ENCODE measurements at places on chromosomes 2 and 18.
A peak's percentile ranks its signal among the peaks of the same experiment; 100 is the strongest.

DNA sequence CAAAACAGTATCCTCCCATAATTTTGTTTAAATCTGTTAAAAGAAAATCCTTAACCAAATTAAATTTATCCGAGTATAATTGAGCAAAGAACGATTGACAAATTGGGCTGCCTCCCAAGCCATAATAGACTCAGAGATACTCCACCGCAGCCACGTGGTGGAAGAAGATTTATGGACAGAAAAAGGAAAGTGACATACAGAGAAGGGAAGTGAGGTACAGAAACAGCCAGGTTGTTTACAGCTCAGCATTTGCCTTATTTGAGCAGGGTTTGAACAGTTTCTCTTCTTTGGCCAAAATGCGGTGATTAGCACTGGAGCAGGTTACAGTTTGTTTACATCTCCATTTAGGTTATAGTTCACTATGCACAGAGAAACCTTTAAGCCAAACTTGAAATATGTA, 60.8 kb downstream of the KYNU start:
- DNase-seq: no peak
- no peak overlapping the region for H3K4me3 ChIP-seq
- no peaks in the 10 kb centered on the region for H3K27me3 ChIP-seq
- no peak overlapping the region for H3K27ac ChIP-seq

GRCh38 chr2:160533482-160533881, 39.9 kb upstream of the RBMS1 start:
- H3K4me3 ChIP-seq: no peak overlapping the region
- H3K4me1 ChIP-seq: peaks cover 6% of the 10 kb centered on the region
- no peaks in the 10 kb centered on the region for H3K36me3 ChIP-seq
- H3K27me3 ChIP-seq: no peaks in the 10 kb centered on the region
- DNase-seq: peak; percentile 15
- H3K27ac ChIP-seq: peak overlapping the region; percentile 19

DNA sequence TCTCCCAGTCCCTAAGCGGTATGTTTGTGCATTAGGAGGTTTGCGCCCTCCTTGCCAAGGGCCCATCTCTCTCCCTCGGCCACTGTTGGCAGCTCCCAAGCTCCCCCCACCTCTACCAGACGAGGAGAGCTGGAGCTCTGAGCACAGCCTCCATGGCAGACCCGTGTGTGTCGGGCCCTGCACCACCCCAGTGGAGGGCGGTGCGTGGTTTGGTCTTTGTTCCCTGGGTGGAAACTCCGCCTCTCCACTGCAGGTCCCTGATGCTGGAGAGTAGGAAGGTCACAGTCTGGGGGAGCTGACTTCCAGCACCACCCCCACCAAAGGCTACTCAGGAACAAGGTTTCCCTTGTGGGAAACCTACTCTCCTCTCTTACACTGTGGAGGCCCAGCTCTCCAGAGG, 162.6 kb upstream of the FHL2 start:
- H3K27ac ChIP-seq: no peak overlapping the region
- H3K4me3 ChIP-seq: no peak overlapping the region
- H3K36me3 ChIP-seq: no peaks in the 10 kb centered on the region
- H3K4me1 ChIP-seq: no peaks in the 10 kb centered on the region

GRCh38 chr2:129233751-129234406, 745.6 kb upstream of the RAB6C start:
- no peaks in the 10 kb centered on the region for H3K36me3 ChIP-seq
- DNase-seq: no peak
- no peaks in the 10 kb centered on the region for H3K27me3 ChIP-seq
- no peak overlapping the region for H3K4me3 ChIP-seq
- H3K4me1 ChIP-seq: no peaks in the 10 kb centered on the region

GRCh38 chr18:67634631-67635338, 118.3 kb upstream of the DSEL start:
- no peak for DNase-seq
- no peaks in the 10 kb centered on the region for H3K36me3 ChIP-seq
- no peaks in the 10 kb centered on the region for H3K27me3 ChIP-seq
- no peak overlapping the region for H3K27ac ChIP-seq
- H3K4me3 ChIP-seq: no peak overlapping the region

GRCh38 chr2:202669841-202670240, 35.1 kb downstream of the FAM117B start:
- no peak overlapping the region for H3K27ac ChIP-seq
- no peaks in the 10 kb centered on the region for H3K27me3 ChIP-seq
- DNase-seq: peak; percentile 3
- H3K36me3 ChIP-seq: no peaks in the 10 kb centered on the region
- no peaks in the 10 kb centered on the region for H3K4me1 ChIP-seq

- no peak for DNase-seq
- no peaks in the 10 kb centered on the region for H3K27me3 ChIP-seq
- no peaks in the 10 kb centered on the region for H3K36me3 ChIP-seq
- H3K4me1 ChIP-seq: peaks cover 27% of the 10 kb centered on the region
Observed at GRCh38 chr2:47264143-47264542, 109.0 kb upstream of the STPG4 start.

- DNase-seq: no peak
- H3K4me1 ChIP-seq: no peaks in the 10 kb centered on the region
- no peak overlapping the region for H3K4me3 ChIP-seq
- no peak overlapping the region for H3K27ac ChIP-seq
- no peaks in the 10 kb centered on the region for H3K36me3 ChIP-seq
- H3K27me3 ChIP-seq: no peaks in the 10 kb centered on the region
Observed at GRCh38 chr18:57060814-57061213, 86.1 kb upstream of the BOD1L2 start.

DNA sequence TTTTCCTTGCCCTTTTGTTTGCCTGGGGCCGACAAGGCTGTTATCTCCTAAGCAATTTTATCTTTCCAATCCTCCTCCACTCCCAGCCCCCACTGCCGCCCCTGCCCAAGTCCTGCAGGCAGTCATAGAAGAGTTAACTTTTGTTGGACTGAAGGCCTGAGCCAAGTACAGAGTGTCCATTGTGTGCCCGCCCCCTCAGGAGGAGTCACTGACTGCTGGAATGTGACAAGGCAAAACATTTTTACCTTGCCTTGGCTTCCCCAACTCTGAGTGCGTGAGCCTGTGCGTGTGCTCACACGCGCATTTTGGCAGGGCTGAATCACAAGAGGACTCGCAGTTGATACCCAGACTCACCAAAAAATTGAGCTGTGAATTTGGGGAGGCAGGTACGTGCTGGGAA, 16.2 kb downstream of the SETBP1 start:
- peaks cover 29% of the 10 kb centered on the region for H3K4me1 ChIP-seq
- no peak overlapping the region for H3K4me3 ChIP-seq
- no peak overlapping the region for H3K27ac ChIP-seq

DNA sequence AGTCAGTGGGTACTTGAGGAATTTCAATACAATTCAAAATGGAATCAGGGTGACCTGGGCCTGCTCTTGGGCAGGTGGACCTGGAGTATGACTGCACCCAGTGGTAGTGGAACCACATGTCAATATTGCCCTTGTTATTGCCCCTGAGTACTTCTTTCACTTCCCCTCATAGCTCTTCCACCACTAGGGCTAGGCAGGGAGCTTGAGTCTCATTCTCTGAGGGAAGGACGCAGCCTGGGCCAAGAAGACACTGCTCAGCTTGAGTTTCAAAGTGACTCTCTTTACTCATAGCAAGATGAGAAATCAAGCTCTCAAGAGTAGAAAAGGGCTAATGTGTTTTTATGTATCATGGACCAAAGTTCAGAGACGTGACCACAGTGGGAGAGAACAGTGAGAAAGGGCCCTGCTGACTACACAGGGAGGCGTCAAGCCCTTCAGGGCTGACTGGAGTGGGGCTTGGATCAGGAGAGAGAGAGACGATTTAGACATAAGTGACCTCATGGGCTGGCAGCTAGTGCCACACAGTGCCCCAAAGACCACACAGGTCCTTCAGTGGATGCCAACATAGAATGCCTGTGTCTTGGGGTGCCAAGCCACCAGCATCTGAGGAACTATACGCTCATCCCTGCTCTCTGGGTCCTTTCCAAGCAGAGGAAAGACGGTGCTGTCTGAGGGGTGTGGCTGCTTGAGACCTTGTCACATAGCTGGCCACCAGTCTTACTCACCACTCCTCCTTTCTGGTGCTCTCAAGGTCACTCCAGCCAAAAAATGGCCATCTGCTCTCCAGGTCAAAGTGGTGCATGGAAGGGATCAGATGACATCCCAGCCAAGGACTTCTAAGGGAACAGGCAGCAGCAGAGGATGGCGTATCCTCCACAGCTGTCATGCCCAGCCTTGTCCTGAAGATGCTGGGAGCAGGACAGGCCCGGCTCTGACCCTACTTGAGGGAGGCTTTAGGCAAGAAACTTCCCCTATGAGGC, 13.0 kb downstream of the PTMA start:
- peaks cover 9% of the 10 kb centered on the region for H3K4me1 ChIP-seq
- H3K4me3 ChIP-seq: no peak overlapping the region
- no peaks in the 10 kb centered on the region for H3K27me3 ChIP-seq
- H3K27ac ChIP-seq: no peak overlapping the region
- no peaks in the 10 kb centered on the region for H3K36me3 ChIP-seq

- no peak for DNase-seq
- no peaks in the 10 kb centered on the region for H3K27me3 ChIP-seq
- no peak overlapping the region for H3K27ac ChIP-seq
- H3K4me3 ChIP-seq: no peak overlapping the region
- H3K4me1 ChIP-seq: no peaks in the 10 kb centered on the region
- H3K36me3 ChIP-seq: no peaks in the 10 kb centered on the region
Observed at GRCh38 chr2:1789610-1790009, 45.3 kb upstream of the PXDN start.

DNA sequence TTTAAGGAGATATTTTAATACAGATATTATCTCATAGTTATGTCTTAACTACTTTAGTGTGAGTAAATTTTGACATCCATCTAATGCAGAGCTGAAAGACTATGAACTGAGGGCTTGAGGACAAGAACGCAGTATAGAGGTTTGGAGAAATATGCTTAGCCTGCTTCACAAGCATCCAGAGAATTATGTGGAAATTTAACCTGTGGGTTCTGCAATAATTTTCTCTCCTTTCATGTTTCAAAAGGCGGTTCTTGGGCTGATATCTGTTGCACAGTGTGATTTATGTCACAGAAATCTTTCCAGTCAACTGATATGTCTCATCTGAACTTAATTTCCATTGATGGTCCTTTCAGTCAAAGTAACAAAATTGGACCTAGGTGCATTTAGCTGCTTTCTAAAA, 371.9 kb upstream of the VRK2 start:
- DNase-seq: peak; percentile 86
- no peak overlapping the region for H3K4me3 ChIP-seq
- H3K36me3 ChIP-seq: no peaks in the 10 kb centered on the region
- no peak overlapping the region for H3K27ac ChIP-seq

DNA sequence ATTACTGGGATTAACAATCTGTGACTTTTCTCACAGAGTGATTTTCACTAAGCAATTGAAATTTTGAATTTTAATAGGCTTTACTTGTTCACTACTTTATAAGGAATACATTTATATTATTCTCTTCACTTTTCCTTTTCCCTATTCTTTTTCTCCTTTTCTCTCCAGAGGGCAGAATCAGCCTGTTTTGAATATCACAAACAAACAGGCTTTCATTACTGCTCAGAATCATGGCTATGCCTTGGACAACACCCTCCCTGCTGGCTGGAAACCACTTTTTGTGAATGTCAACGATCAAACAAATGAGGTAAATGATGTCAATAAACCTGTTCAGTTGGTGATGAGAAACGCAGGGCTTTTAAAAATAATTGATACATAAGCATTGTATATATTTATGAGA, 35.3 kb downstream of the CPS1 start:
- no peaks in the 10 kb centered on the region for H3K27me3 ChIP-seq
- H3K27ac ChIP-seq: no peak overlapping the region
- H3K4me1 ChIP-seq: no peaks in the 10 kb centered on the region
- H3K36me3 ChIP-seq: no peaks in the 10 kb centered on the region
